ENCODE measurements at places on chromosomes 7 and 10.

DNA sequence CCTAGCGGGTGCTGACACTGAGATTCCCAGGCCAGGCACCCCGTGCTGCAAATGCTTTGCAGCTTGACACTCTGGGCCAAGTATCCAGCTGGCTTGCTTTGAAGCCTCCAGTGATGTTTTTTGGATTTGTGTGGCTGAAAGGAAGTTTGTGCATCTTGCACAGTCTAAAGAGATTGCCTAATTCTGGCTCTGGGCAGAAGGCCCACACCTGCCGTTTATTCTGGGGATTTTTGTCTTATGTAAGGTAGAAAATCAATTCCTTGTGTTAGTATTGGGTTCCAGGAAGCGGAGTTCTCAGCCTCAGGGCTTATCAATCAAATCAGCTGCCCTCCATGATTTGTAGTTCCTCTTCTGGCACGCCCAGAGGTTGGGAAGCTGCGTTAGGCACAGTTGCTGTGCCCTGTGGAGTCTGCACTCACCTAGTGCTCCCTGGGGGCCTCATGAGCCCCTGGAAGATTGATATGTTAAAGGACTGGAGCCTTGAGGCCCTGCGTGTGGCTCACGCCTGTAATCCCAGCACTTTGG lies 8.4 kb upstream of the PURB start:
- DNase-seq: no peak

GRCh38 chr10:13272164-13272571 lies 27.7 kb downstream of the PHYH start:
- no peak for DNase-seq

DNA sequence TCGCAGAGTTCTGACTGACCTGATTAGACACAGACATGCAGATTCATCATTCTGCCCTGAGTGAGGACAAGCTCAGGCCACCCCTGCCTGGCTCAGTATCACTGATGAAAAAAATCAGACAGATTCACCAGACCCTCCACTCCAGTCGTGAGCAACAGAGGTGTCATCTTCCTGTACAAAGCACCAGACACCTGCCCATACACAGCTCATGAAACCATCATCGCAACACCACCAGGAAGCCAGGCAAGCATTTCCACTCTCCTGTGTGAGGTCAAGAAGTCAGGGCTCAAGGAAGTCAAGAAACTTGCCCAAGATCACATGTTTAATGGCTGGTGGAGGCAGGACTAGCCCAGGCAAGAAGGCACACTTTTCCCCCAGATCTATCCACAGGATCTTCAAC lies 163.0 kb downstream of the CALN1 start:
- no peak for DNase-seq

DNA sequence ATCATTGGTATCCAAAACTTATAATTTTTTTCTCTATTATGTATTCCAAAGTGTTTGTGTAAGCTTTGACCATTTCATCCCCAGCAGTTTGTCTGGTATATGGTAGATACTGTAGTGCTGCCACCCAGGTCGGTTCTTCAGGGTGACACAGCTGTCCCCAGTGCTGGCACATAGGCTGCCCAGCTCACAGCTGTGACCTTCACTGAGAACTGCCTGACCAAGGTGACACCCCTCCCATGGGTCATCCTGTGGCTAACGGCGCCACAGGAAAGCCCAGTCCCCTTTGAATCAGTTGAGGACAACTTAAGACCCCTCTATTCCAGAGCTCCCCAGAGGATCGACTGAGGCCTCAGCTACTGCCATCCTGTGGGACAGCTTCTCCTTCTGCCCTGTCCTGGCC lies 644.2 kb upstream of the FOXK1 start:
- no peak for DNase-seq

DNA sequence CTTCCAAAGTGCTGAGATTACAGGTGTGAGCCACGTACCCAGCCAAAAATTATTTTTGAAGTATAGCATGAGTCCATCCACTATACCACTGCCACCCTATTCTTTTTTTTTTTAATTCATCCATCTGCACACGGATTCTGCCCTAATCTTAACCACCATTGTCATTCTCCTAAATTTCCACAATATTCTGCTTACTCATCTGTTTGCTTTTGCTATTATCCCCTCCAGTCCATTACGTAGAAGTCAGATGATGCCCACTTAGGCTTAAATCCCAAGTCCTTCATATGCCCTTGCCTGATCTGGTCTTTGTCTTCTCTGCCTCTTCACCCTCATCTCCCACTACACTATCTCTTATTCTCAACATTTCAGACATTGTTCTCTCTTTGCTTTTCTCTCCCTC lies 86.7 kb downstream of the MMRN2 start:
- DNase-seq: no peak

- no peak for DNase-seq
Measured at GRCh38 chr10:27372095-27372494, 131.5 kb upstream of the ACBD5 start.
